ENCODE measurements at places on chromosomes 2 and 18.

- DNase-seq: no peak
Observed at GRCh38 chr2:241808721-241809382, at the start of gene NEU4. TSS of gene NEU4 (plus strand) at chr2:241809193. CDS start at chr2:241814485, 5,292 bp downstream.

- DNase-seq: no peak
Observed at GRCh38 chr2:168632709-168633121, 169.7 kb upstream of the NOSTRIN start.

- DNase-seq: no peak
Observed at GRCh38 chr18:22604390-22604985, 186.8 kb upstream of the CTAGE1 start.

GRCh38 chr2:204486321-204486720 is 59.0 kb upstream of the PARD3B start:
- no peak for DNase-seq

GRCh38 chr2:159046966-159047365 is 78.5 kb downstream of the TANC1 start:
- DNase-seq: no peak

GRCh38 chr18:13216711-13217465 is 1.7 kb upstream of the LDLRAD4 start:
- DNase-seq: no peak

GRCh38 chr2:112605926-112606325 is 21.5 kb downstream of the CHCHD5 start:
- no peak for DNase-seq

- DNase-seq: no peak
Observed at GRCh38 chr2:96109361-96109680, 7.0 kb downstream of the ADRA2B start.

DNA sequence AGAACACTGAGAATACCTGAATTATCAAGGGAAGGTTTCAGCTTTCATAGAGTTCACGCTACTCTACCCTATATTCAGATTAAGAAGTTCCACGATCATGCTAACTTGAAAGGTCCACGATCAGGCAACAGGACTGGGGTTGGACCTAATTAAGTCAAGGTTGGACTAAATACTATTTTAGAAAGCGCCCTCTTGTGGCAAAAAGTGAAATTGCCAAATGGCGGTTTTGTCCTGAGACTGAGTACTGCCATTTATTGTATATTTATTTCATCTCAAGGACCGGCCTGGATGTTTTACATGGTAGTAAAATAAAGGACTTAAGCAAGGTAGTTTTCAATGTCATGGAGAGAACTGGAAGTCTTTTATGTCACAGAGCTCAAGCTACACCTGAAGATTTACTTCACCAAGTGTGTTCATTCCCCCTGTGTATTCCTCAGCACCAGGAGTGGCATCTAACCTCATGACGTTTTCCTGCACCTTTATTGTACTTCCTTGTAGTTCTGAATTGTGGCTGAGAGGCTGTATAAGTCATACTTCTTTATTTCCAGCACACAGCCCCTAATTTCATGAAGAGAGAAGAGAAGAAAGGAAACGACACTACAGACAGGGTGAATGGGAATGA is 56.8 kb downstream of the SRD5A2 start:
- peak; percentile 48 for DNase-seq

DNA sequence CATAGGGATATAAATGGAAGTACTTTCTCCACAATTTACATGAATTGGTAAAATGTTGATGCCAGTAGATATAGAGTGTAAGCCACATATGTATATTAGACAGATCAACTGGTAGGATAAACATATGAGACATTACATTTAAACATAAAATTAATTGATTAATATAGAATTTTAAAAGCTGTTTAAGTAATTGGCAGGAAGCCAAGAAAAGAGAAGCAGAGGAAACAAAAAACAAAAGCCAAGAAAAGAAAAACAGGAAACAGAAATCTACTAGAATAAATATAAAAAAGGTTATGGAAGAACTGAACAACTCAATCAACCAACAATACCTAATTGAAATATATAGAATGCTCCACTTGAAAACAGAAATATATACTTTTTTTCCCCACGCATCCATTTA is 920.1 kb upstream of the TMEFF2 start:
- no peak for DNase-seq

GRCh38 chr2:209553913-209554312 is 130.1 kb downstream of the MAP2 start:
- no peak for DNase-seq

GRCh38 chr2:191051177-191051576 is 37.2 kb upstream of the STAT1 start:
- no peak for DNase-seq
